Large intestine (tissue), 12 donors: ENCODE measurements at places on chromosomes 16 and 17. TPM values are rescaled to one million over a fixed set of nuclear protein-coding genes. Genes with fewer than 3 reads are reported as not detected.

- no peak for DNase-seq
These were observed 9.5 kb downstream of the XPO6 start for GRCh38 chr16:28202147-28202746.

GRCh38 chr16:10088380-10088793 is 93.8 kb downstream of the GRIN2A start:
- DNase-seq = no peak

DNA sequence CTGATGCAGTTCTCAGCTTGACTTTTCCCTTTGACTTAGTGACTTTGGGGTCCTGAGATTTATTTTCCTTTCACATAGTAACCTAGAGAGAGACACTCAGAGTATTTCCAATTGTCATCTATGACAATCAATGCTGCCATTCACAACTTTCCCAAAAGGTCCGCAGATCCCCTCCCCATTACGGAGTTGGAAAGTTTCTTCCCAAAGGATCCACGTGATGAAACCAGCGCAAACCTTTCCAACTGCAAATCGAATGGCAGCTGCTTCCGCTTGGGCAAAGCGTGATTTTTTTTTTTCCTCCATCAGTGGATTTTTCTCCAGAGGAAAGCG is 538 bp upstream of the FCSK start:
- DNase-seq = no peak

GRCh38 chr17:8861495-8862181 is 5.8 kb downstream of the PIK3R6 start:
- DNase-seq = no peak

GRCh38 chr17:56431736-56432135 is 161.8 kb upstream of the NOG start:
- no peak for DNase-seq

Gene SLC9A5
- 0.96 TPM for polyA plus RNA-seq

Gene ITGAL
- polyA plus RNA-seq = 3.8 TPM

Gene SYNRG
- 33.2 TPM for polyA plus RNA-seq

GRCh38 chr17:51860954-51861561 is 297.5 kb downstream of the CA10 start:
- peak; percentile 41 for DNase-seq

- DNase-seq = no peak
These were observed 237.0 kb downstream of the SEC14L1 start for GRCh38 chr17:77377710-77378235.
